Fibroblast of villous mesenchyme (primary cell): ENCODE measurements at places on chromosomes 12 and 14. TPM values are rescaled to one million over a fixed set of nuclear protein-coding genes. Genes with fewer than 3 reads are reported as not detected.

The SYT1 gene
- total RNA-seq = 2.3 and 3.9 TPM in 2 replicates

The OVCH1 gene
- total RNA-seq = under 0.01 TPM in 2 replicates

The HPD gene
- total RNA-seq = not detected in 2 replicates

The DDX11 gene
- total RNA-seq = 15.1 and 18.1 TPM in 2 replicates

The A2M gene
- 14.7 and 20.9 TPM in 2 replicates for total RNA-seq
